ENCODE measurements at places on chromosomes 5 and 9. TPM values are rescaled to one million over a fixed set of nuclear protein-coding genes. Genes with fewer than 3 reads are reported as not detected.
A peak's percentile ranks its signal among the peaks of the same experiment; 100 is the strongest.

GRCh38 chr5:96968074-96968473, 32.2 kb downstream of the LNPEP start:
- DNase-seq = peak; percentile 82

DNA sequence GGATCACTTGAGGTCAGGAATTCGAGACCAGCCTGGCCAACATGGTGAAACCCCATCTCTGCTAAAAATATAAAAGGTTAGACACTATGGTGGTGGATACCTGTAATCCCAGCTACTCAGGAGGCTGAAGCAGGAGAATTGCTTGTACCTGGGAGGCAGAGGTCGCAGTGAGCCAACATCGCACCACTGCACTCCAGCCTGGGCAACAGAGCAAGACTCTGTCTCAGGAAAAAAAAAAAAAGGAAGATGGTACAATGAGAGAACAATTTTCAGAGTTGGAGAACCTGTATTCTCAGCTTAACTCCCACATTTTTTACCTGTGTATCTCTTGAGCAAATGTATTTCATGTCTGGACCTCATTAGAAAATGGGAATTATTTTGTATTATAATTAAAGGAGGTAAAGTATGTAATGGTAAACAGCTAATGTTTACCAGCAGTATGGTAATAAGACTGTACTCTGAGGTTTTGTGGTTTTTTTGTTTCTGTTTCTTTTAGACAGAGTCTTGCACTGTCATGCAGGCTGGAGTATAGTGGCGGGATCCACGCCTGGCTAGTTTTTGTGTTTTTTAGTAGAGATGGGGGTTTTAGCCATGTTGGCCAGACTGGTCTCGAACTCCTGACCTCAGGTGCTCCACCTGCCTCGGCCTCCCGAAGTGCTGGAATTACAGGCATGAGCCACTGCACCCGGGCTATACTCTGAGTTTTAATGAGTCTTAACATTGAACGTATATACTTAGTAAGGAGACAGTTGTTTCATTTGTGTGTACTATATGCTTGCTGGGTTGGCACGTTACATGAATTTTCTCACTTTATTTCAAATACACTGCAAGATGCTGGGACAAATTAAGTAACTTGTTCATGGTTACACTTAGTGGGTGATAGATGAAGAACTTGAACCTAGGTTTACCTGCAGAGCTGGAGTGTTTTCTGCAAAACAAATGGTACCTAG, 16.2 kb downstream of the UHRF2 start:
- DNase-seq = no peak

- DNase-seq = no peak
These were observed 65.3 kb downstream of the RXRA start for GRCh38 chr9:134391319-134392231.

DNA sequence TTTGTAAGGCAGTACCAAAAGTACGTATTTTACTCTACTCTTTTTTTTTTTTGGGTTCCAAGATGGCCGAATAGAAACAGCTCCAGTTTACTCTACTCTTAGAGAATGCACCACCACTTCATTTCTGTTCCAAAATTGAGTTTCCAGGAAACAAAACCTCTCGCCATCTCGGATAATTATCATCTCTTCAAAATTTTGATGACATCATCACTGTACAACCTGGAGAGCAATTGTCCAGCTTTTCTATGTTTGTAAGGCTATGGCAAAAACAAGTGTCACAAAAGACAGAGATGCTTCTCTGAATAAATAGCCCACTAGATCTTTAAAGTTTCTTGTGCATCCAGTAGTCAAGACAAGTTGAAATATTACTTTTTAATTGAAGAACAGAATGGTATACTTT, 1631.9 kb upstream of the CDH6 start:
- no peak for DNase-seq

GRCh38 chr5:108093186-108093585, 288.7 kb downstream of the FBXL17 start:
- peak; percentile 9 for DNase-seq

GRCh38 chr5:10860645-10861422, 99.8 kb upstream of the DAP start:
- peak; percentile 61 for DNase-seq

DNA sequence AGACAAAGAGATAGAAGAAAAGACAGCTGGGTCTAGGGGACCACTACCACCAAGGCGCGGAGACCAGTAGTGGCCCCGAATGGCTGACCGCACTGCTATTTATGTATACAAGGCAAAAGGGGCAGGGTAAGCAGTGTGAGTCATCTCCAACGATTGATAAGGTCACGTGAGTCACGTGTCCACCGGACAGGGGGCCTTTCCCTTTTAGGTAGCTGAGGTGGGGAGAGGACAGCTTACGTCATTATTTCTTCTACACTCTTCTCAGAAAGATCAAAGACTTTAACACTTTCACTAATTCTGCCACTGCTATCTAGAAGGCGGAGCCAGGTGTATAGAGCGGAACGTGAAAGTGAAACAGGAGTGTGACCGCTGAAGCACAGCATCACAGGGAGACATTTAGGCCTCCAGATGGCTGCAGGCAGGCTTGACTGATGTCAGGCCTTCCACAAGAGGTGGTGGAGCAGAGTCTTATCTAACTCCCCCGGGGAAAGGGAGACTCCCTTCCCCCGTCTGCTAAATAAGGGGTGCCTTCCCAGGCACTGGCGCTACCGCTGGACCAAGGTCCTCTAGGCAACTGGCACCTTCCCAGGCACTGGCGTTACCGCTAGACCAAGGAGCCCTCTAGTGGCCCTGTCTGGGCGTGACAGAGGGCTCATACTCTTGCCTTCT, 6.1 kb upstream of the PRR16 start:
- peak; percentile 76 for DNase-seq

- DNase-seq = no peak
These were observed 66.3 kb downstream of the RGMB start for GRCh38 chr5:98839469-98840383.

DNA sequence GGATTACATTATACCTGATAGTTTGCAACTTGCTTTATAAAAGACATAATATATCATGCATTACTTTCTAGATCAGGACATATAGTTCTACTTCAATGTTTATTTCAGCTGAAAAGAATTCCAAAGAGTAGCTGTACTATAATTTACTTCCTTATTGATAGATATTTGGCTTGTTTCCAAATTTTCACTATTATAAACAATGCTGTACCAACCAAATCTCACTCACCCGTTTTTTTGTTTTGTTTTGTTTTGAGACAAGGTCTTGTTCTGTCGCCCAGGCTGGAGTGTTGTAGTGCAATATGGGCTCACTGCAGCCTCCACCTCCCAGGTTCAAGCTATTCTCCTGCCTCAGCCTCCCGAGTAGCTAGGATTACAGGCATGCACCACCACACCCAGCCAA, 132.7 kb downstream of the GNAQ start:
- DNase-seq = no peak

GRCh38 chr9:72704688-72705375, 183.4 kb downstream of the TMC1 start:
- no peak for DNase-seq

GRCh38 chr5:61866930-61867329, 439.1 kb upstream of the KIF2A start:
- DNase-seq = peak; percentile 88

GRCh38 chr9:137185921-137186320, 2.4 kb downstream of the ANAPC2 start:
- no peak for DNase-seq

DNA sequence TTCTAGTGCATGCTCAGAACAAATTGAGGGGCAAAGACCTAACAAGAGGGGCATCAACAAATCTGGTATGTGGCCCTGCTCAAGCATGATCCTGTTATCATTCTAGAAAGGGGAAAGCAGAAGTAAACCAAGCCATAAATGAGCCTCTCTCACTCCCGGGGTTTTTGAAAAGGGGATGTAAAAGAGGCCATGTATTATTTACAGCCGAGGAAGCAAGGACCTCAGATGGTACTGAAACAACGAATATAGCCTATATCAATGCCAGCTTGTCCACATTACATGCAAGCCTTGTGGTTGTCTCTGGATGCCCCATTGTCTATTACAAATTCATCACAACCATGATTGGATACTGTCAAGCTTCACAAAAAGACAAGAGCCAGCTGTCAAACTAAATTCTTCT, 211.3 kb downstream of the DCP2 start:
- DNase-seq = no peak

GRCh38 chr5:94906750-94907149, 288.3 kb downstream of the SLF1 start:
- DNase-seq = no peak

DNA sequence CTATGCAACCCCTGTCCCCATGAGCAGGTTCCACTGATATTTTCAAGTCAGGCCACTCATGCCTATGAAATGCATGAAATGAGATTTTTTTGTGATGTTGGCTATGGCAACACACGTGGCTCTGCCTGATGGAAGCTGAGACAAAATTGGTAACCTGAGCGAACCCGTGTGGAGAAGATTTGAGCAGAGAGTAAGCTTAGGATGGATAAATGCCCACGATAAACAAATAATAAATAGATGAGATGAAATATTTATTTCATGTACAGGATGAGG, 153.4 kb upstream of the IER5L start:
- DNase-seq = no peak

GRCh38 chr5:80216096-80216495, 39.8 kb downstream of the SERINC5 start:
- DNase-seq = no peak

DNA sequence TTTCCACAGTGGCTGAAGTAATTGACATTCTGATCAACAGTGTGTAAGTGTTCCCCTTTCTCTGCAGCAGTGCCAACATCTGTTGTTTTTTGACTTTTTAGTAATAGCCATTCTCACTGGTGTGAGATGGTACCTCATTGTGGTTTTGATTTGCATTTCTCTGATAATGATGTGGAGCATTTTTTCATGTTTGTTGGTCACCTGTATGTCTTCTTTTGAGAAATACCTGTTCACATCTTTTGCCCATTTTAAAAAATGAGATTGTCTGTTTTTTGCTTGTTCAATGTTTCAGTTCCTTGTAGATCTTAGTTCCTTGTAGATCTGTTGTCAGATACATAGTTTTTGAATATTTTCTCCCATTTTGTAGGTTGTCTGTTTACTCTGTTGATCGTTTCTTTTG, 162.5 kb upstream of the PITX1 start:
- DNase-seq = no peak

DNA sequence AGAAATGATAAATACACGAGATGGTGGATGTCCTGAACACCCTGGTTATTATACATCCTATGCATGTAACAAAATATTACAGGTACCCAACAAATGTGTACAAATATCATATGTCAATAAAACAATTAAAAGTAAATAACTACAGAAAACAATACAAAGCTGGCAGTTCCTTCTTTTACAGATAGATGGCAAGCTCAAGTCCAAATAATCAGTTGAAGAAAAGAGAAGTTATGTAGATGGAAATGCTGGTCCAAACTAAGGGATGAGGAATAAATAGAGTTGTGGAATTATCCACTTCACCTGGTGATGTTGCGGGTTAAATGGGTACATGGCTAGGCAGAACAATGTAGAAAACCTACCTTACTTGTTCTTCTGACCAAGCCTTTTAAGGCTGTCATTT, 79.4 kb downstream of the PALM2AKAP2 start:
- DNase-seq = no peak

DNA sequence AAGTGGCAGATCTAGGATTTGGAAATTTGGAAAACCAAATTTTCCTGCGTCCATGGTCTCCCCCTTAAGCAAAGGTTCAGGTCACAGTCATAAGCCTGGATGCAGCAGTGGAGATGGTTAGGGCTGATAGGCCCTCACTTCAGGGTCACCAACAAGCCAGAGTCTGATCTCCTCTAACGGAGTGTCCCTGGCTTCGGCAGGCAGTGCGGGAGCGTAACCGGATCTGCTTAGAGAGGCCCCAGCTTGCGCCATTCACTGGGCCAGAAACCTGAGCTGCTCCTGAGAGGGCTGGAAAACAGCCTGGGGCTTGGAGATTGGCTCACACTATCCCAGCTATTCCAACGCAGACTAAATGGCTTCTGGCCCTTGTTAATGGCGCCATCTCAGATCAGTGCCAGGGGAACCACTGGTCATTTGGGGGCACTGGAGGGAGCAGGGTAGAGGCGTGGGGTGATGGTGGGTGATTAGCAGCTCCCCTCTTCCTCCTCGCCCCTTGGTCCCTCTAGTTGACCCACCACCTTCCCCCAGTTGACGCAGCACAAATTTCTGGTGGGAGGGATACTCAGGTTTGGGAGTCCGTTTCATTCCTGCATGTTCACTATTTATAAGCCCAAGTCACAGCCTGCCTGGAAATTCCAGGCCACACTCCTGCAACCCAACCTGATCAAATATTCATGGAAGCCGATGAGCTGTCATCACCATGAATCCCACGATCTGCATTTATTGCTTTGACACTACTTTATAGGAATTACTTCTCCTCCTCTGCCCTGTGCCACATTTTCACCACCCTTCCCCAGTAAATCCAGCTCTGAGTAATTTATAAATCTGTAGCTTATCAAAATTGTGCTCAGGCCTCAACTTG, 134.6 kb upstream of the CPEB4 start:
- no peak for DNase-seq

DNA sequence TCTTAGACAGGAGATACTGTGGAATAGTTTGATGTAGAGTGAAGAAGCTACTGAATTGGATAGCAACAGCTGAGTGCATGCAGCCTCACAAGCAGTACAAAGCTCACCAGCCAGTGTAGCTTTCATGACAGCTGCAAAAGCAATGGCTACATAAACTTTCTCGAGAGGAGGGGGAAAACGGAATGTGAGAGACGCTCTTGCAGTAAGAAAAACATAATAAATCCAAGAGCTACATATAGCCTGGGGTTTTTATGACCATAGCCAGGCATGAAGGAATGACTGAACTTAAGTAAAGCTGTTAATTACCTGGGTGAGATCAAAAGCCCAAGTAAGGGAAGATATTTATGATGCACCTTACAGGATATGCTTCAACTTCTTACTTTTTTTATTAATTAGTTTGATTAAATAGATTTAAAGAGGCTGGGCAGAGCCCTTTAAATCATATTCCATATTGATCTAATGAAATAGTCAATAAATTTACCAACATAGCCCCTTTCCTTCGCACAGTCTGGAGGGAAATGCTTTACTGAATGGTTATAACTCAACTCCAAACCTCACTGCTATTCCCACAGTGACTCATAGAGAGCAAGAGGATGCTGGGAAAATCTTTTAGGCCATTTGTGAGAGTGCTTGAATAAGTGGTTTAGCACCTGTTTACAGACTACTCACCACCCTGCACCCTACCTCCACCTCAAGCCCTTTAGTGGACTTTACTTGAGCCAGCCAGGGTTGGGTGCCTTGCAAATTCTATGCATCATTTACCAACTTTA, 407.2 kb upstream of the CLINT1 start:
- DNase-seq = no peak

GRCh38 chr5:81505672-81506071, 111.7 kb upstream of the ACOT12 start:
- no peak for DNase-seq

Gene THBS4
- total RNA-seq = 0.53 TPM

Gene ADAMTS2
- 0.43 TPM for total RNA-seq

Gene GPR151
- total RNA-seq = not detected

Gene TAS2R1
- not detected for total RNA-seq

Gene TLX3
- not detected for total RNA-seq

Gene ATOX1
- 208 TPM for total RNA-seq

Gene SLCO4C1
- total RNA-seq = 0.02 TPM

Gene PRRX2
- total RNA-seq = not detected

Gene QSOX2
- total RNA-seq = 21.7 TPM

Gene SPINK7
- total RNA-seq = not detected

Gene TMEM215
- not detected for total RNA-seq

Gene IL17B
- not detected for total RNA-seq

Gene TICAM2
- 2.4 TPM for total RNA-seq

Gene RANBP17
- 8.4 TPM for total RNA-seq

Gene FYB1
- not detected for total RNA-seq

Gene ORM2
- not detected for total RNA-seq

Gene ASTN2
- 11.4 TPM for total RNA-seq
